ENCODE measurements at places on chromosomes 1 and 21.

GRCh38 chr1:49544615-49545014, 479.1 kb downstream of the AGBL4 start:
- no peak for DNase-seq

- no peak for DNase-seq
Measured at GRCh38 chr1:95382000-95382786, 148.2 kb downstream of the RWDD3 start.

- DNase-seq, result no peak
Measured at GRCh38 chr1:33336580-33336979, 15.7 kb upstream of the A3GALT2 start.

DNA sequence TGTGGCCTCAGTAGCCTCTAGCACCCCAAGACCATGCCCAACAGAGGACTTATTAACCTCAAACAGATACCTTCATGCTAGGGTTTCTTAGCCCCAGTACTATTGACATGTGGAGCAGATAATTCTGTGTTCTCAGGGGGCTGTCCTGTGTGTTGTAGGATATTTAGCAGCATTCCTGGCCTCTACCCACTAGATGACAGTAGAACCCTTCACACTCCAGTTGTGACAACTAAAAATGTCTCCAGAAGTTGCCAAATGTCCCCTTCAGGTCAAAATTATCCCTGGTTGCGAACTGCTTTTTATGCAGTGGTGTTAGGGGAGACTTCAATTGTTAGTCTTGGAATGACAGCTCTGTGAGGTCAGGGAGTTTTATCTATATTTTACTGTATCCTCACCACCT, 8.1 kb downstream of the KAZN start:
- DNase-seq, result no peak

- no peak for DNase-seq
Measured at GRCh38 chr1:38029685-38030511, 16.7 kb downstream of the POU3F1 start.

DNA sequence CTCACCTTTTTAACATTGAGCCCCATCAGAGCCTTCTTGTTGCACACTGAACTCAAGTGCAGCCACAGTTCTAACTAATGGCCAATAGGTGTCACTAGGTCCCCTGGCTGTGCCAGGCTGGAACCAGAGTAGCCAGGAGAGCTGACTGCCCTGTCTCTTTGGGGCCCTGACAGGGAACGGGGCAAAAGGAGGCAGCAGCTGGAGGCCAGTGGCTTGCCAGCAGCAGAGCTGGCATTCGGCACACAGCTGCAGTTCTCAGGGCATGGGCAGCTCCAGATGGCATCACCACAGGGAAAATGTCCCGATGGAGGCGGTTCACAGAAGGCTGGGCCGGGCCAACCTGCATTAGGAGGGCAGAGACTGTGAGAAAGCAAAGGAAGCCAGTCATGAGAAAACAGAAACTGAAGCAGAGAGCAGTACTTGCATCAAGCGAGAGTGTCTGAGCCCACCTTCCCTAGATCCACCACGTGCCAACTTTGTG, 188.6 kb downstream of the FCRL5 start:
- no peak for DNase-seq

DNA sequence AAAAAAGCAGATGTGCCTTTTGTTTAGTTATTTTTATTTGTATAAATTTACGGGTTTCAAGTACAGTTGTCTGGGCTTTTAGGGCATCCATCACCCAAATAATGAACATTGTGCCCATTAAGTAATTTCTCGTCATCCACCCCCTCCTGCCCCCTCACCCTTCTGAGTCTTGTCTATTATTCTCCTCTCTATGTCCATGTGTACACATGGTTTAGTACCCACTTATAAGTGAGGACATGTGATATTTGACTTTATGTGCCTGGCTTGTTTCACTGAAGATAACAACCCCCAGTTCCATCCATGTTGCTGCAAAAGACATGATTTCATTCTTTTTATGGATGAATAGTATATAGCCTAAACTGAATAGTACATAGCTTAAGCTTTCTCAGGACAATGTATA, 189.2 kb downstream of the ZP4 start:
- no peak for DNase-seq

DNA sequence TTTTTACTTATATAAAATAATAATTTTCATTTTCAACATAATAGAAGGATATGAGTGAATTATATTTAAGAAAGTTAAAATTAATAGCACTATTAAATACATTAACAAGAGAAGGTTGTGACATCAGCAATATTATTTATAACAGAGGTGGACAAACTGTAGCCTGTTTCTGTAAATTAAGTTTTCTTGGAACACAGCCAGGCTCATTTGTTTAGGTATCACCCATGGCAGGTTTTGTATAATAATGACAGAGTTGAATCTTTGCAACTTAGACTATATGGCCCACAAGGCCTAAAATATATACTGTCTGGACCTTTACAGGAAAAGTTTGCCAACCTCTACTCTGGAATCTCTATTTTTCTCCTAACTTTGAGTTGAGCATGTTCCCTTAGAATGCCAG, 42.8 kb upstream of the CACYBP start:
- no peak for DNase-seq

DNA sequence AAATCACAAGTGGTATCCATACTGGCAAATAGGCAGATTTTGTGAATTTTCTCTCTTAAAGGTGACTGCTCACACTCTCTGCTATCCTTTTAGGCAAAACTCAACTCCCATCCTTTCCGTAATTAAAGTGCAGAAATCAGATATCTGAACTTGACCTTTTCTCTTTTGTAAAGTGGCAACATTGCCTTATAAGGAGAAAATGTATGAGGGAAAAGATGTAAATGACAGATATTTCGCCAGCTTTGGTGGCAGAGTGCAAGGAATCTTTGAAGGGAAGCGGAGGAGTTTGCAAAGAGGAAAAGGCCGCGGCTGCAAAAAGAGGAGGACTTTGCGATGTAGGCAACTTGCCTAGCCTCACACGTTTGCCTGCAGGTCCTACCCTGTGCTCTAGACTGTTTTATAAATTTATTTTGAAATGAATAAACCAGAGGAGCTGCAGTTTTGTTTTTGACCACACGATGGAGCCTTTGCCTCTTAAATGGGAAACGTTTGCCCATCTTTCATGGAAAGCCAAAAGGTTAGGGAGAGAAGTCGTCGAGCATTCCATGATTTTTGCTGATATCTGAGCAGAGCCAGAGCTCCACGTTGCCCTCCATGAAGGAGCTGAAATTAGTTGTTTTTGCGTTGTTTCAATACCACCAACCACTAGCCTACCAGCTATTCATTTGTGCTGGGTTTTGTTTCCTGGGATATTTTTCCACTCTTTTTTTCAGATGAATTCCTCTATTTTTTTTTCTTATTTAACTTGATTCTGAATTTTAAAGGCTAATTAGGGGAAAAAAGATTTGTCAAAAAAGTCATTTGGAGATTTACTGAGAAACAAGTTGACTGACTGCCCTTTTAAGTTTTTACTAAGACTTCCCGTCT, 242.3 kb downstream of the LMX1A start:
- no peak for DNase-seq

Measured in esophagus squamous epithelium (tissue), 5 donors.